Uterus (tissue), 4 donors: ENCODE measurements at places on chromosomes 7 and 10.

- DNase-seq, result no peak
These were observed 116.2 kb upstream of the AFAP1L2 start for GRCh38 chr10:114520453-114520852.

DNA sequence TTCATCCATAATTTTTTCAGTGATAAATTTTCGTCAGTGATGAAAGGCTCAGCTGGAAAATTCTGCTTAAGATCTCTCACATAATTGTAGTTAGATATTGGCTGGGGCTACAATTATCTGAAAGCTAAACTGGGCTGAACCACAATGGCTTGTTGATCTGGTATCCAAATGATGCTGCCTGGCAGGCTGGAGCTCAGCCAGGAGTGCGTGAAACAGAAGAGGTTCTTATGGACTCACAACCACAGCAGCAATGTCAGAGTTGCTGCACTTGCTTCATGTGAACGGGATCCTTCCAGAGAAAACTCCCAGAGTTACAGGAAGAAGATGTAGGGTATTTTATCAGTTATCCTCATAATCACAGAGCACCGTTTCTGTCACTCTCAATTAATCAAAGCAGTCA is 533.2 kb upstream of the POM121L12 start:
- no peak for DNase-seq

DNA sequence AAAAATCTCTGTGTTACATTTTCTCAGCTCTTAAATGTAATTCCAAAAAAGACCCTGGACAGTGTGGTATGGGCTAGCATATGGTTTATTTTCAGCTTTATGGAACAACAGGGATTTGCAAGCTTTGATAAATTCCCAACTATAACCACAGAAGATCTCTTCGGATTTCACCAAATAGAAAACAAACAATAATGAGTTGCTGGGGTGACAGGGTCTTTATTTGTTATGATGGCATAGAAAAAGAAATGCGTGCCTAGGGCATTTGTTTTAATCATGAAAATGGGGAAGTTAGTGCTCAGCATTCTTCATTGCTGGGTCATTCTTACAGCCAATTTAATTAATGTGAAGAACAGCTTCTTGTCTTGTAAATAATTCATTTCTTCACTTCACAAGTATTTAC is 139.0 kb downstream of the LRRN3 start:
- DNase-seq, result no peak

GRCh38 chr7:120916121-120916520 is 34.5 kb upstream of the ING3 start:
- no peak for DNase-seq

GRCh38 chr7:120986650-120987049 is 1.9 kb upstream of the CPED1 start:
- no peak for DNase-seq

DNA sequence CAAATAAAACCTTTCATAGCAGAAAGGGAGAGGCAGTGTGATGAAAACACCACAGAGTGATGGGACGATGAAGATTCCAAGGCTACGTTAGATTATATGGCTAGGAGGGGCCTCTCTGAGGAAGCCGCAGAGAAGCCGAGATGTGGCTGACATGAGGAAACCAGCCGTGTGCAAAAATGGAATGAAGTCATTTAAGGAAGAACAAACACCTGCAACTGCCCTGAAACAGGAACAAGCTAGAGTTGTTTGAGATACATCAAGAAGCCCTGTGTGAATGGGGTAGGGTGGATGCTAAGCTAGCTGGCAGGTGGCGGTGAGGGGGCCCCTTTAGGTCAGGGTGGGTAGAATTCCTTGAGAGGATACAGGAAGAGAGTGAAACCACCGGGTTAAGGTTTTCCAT is 129.5 kb downstream of the KLF6 start:
- DNase-seq, result no peak

GRCh38 chr7:553636-554111 is 34.0 kb upstream of the PDGFA start:
- no peak for DNase-seq

DNA sequence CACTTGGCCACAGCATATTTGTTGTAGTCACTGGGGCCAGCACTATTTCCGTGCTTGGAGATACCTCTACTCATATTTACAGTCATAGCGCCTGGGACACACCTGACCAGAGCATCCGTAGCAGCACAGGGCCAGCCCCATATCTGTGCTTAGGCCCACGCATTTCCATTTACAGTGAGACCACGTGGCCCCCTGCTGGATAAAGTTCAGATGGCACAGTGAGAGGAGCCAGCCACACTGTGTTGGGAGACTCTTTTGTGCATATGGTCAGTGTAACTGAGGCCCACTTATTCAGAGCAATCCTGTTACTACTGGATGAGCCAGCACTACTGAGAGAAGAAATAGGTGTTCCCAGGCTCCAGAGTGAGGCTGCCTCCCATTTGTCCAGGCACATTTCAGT is 455.3 kb downstream of the REEP3 start:
- no peak for DNase-seq

DNA sequence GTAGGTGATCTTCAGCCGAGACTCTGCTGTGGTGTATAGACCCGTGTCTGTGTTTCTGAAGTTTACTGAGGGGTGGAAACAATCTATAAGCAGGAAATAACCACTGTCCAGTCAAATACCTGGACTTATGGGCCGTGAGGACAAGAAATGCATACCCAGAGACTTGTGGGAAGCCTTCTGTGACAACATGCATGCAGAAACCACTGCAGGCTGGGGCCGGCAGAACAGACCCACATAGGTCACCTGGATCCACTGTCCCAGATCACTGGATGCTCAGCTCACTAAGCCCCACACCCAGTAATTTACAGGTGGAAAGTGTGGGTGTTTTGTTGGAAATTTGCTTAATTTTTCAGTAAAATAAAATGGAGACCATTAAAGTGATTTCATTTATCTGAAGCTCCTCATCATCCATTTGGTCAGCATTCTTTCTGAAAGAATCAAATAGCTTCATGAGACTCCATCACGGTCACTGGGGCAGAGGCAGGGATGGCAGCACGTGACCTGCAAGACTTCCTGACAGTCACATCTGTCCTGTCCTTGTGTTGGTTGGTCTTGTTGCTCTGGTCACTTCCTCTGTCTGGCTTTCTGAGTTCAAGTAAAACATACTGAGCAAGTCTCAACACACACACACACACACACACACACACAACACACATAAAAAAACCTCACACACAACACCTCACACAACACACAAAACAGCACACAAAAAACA is 108.3 kb downstream of the TNS3 start:
- DNase-seq, result no peak

DNA sequence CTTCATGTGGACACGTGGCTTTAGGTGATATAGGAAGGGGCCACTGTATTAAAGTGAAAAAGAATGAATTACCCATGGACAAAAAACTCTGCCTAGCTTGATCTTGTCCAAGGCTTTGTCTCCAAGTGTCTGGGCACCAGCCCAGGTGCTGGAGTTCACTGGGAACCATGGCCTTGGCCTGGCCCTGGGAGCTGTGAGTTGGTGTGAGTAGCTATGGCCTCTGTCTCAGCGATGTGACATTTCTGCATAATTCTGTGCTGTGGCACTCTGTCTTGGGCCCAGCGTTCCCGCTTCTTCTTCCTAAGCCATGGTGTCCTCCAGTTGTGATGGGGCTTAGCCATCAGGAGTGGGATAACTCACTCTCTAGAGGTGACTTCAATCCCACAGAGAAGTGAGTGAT is 119.0 kb upstream of the PPP2R2D start:
- DNase-seq, result no peak
